GM23338 (cell line): ENCODE measurements at places on chromosomes 13 and 19. TPM values are rescaled to one million over a fixed set of nuclear protein-coding genes. Genes with fewer than 3 reads are reported as not detected.

- H3K36me3 ChIP-seq: no peaks in the 10 kb centered on the region
- H3K4me1 ChIP-seq: no peaks in the 10 kb centered on the region
- no peak overlapping the region for H3K4me3 ChIP-seq
- H3K27ac ChIP-seq: no peak overlapping the region
- H3K27me3 ChIP-seq: no peaks in the 10 kb centered on the region
Observed at GRCh38 chr19:4295972-4296771, 6.0 kb downstream of the TMIGD2 start.

DNA sequence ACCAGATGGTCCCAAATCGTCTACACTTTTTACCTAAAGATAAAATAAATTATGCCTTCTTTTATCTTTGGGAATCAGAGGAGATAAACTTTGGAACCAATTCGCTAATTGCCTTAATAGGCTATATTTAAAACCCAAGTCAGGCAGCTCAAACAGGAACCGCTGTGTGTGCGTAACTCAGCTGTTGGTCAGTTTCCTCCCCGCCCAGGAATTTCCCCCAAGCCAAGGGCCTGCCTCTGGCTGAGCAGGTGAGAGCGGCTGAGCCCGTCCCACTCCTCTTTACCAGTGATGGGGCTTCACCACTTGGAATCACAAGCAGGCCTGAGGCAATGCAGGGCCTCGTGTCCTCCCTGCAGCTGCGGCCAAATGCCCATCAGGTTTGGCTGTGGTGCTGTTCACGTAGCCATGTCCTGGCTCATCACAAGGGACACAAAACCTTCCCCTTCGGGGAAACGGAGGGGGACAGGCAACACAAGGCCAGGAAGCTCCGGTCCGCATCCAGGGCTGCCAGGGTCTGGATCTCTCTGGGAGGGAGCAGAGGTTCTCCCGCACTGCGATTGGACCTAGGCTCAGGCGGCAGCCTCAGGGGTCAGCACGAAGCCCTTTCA is 503 bp upstream of the SLC7A9 start:
- H3K4me3 ChIP-seq: no peak overlapping the region
- H3K27ac ChIP-seq: no peak overlapping the region
- no peaks in the 10 kb centered on the region for H3K4me1 ChIP-seq

DNA sequence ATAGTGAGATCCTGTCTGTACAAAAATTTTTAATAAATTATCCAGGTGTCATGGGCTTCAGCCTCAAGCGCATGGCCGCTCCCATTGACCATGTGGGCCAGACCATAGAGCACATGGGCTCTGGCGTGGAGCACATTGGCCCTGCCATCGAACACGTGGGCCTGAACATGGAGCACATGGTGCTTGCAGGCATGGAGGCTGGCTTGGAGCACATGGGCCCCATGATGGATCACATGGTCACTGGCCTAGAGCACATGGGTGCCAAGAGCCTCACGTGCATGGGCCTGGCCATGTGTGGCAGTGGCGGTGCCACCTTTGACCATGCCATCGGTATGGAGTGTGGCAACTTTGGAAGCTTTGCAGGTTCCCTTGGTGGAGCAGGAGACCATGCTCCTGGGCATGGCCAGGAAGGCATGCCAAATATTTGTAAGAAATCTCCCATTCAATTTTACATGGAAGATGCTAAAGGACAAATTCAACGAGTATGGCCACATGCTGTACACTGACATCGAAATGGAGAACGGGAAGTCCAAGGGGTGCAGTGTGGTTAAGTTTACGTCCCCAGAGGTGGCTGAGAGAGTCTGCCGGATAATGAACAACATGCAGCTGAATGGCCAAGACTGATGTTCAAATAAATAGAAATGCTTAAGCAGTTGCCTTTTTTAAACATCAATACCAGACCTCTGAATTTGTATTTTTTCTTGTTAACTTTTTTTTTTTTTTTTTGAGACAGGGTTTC is 21.3 kb upstream of the SLC1A5 start:
- DNase-seq: no peak
- no peaks in the 10 kb centered on the region for H3K27me3 ChIP-seq
- H3K4me3 ChIP-seq: no peak overlapping the region
- no peaks in the 10 kb centered on the region; the same call in 1 of the 2 replicates for H3K4me1 ChIP-seq

- H3K36me3 ChIP-seq: no peaks in the 10 kb centered on the region
- H3K4me3 ChIP-seq: peak overlapping the region; percentile 63
- DNase-seq: peak; percentile 80
Observed at GRCh38 chr19:7505682-7506384, 10.1 kb upstream of the ZNF358 start.

DNA sequence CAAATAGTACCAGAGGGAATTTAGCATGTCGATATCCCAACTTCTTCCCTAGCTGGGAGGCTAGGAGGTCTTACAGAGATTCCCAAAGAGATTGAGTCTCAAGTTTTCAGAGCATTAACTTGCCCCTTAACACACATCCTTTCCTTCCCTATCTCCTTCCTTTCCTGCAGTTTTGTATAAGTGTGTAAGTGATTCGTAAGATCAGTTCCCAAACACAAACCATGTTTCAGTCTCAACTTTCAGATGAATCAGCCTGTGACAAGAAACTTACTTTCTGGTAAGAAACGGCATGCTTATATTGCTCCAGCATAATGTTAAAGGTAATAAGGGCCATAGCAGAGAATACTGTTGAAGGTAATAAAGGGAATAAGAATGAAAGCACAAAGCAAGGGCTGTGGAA is 472.2 kb downstream of the LIG4 start:
- H3K27ac ChIP-seq: peak overlapping the region; percentile 30; the same call in 1 of the 2 replicates
- peaks cover 6% of the 10 kb centered on the region; the same call in 1 of the 2 replicates for H3K4me1 ChIP-seq
- no peak overlapping the region for H3K4me3 ChIP-seq
- no peaks in the 10 kb centered on the region for H3K36me3 ChIP-seq
- no peaks in the 10 kb centered on the region for H3K27me3 ChIP-seq

- no peak for DNase-seq
- H3K4me1 ChIP-seq: no peaks in the 10 kb centered on the region
Observed at GRCh38 chr13:33154911-33155310, 130.6 kb downstream of the STARD13 start.

GRCh38 chr19:6664916-6665315 is 5.0 kb downstream of the TNFSF14 start:
- H3K27me3 ChIP-seq: no peaks in the 10 kb centered on the region
- no peak for DNase-seq
- H3K27ac ChIP-seq: no peak overlapping the region
- H3K36me3 ChIP-seq: no peaks in the 10 kb centered on the region

DNA sequence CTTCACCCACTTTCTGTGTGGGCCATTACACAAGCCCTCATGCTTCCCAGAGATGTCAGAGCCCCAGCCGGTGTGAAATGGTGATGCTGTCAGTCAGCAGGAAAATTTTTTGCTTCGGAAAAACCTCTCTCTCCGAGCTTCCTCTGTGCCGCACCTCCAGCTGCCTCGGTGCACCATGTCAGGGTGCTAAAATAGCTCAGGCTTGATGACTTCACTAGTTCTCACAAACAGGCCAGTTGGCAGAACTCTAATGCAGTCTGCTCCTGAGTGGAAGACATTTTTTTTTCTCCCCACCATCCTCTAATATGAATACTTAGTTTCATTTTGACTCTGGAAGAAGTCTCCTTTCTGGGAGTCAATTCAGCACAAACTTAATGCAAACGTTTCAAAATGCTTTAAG is 71.3 kb downstream of the KLF12 start:
- no peak overlapping the region for H3K27ac ChIP-seq
- no peak overlapping the region for H3K4me3 ChIP-seq
- no peaks in the 10 kb centered on the region for H3K27me3 ChIP-seq
- no peaks in the 10 kb centered on the region for H3K4me1 ChIP-seq
- H3K36me3 ChIP-seq: no peaks in the 10 kb centered on the region

- H3K36me3 ChIP-seq: no peaks in the 10 kb centered on the region
- H3K4me3 ChIP-seq: no peak overlapping the region
- 0 out of 2 replicates have a peak, but pooled peaks cover 2% of the 10 kb centered on the region for H3K4me1 ChIP-seq
- no peak for DNase-seq
- no peak overlapping the region for H3K27ac ChIP-seq
- H3K27me3 ChIP-seq: no peaks in the 10 kb centered on the region
Observed at GRCh38 chr13:108919036-108919907, 289.9 kb downstream of the MYO16 start.

- no peak for DNase-seq
- H3K27ac ChIP-seq: no peak overlapping the region
- H3K4me1 ChIP-seq: no peaks in the 10 kb centered on the region; the same call in 1 of the 2 replicates
Observed at GRCh38 chr19:7665076-7665475, 3.8 kb upstream of the RETN start.

GRCh38 chr19:19451429-19452242 is 46.2 kb downstream of the GATAD2A start:
- H3K27ac ChIP-seq: peak overlapping the region; percentile 72; the same call in 1 of the 2 replicates
- H3K4me3 ChIP-seq: no peak overlapping the region
- DNase-seq: no peak

- H3K27ac ChIP-seq: no peak overlapping the region
- H3K27me3 ChIP-seq: no peaks in the 10 kb centered on the region
- no peak for DNase-seq
Observed at GRCh38 chr13:109370496-109370895, 415.9 kb downstream of the IRS2 start.

- H3K27ac ChIP-seq: no peak overlapping the region
- H3K4me1 ChIP-seq: peaks cover 4% of the 10 kb centered on the region; the same call in 1 of the 2 replicates
- H3K36me3 ChIP-seq: no peaks in the 10 kb centered on the region
- no peak overlapping the region for H3K4me3 ChIP-seq
Observed at GRCh38 chr13:79671420-79671819, 190.5 kb downstream of the NDFIP2 start.

DNA sequence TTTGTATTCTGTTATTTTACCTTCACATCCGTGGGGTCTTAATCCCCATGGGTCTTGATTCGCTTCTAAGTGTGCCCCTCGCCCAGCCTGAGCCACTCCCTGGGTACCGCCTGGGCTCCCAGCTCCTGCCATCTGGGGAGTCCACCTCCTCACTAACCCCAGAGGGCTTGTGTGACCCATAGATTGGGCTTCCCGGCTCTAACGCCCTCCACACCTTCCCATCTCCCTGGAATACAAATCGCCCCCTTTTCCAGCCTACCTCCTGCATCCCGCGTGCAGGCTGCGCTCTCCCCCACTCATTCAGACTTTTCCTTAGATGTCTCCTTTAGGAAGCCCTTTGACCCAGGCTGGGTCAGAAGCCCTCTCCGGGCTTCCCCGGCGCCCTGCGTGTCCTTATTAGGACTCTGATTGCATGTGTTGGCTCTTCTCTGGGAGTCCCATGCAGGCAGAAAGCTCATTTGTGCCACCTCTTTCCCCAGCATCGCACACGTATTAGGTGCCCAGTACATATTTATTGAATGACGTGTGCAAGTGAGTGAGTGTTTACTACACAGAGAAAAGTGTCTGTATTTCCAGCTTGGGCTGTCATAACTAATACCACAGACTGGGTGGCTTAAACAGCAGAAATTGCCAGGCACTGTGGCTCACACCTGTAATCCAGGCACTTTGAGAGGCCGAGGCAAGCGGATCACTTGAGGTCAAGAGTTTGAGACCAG is 757 bp downstream of the CCDC124 start:
- DNase-seq: peak; percentile 18
- peak overlapping the region; percentile 95 for H3K4me3 ChIP-seq
- no peaks in the 10 kb centered on the region for H3K36me3 ChIP-seq
- 0 out of 2 replicates have a peak overlapping the region, but pooled peaks have one; percentile 91 for H3K27ac ChIP-seq
- H3K27me3 ChIP-seq: no peaks in the 10 kb centered on the region

DNA sequence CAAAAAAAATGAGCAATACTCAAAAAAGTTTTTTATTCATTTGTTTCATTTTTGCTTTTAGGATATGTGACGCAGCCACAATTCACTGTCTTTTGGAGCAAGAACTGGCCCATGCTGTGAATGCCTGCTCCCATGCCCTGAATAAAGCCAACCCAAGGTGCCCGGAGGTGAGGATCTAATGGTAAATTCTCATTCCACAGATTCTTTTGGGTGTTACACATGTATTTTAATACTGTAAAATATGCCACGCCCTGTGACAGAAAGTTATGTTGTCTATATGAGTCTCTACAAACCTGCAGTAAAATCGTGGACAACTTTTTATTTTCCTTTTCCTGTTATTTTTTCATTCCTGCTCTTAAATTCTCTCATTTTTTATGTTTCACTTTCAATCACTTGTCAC is 57.5 kb upstream of the AKAP11 start:
- DNase-seq: no peak
- no peaks in the 10 kb centered on the region for H3K36me3 ChIP-seq
- H3K27me3 ChIP-seq: no peaks in the 10 kb centered on the region
- 0 out of 2 replicates have a peak, but pooled peaks cover 6% of the 10 kb centered on the region for H3K4me1 ChIP-seq
- no peak overlapping the region for H3K4me3 ChIP-seq

DNA sequence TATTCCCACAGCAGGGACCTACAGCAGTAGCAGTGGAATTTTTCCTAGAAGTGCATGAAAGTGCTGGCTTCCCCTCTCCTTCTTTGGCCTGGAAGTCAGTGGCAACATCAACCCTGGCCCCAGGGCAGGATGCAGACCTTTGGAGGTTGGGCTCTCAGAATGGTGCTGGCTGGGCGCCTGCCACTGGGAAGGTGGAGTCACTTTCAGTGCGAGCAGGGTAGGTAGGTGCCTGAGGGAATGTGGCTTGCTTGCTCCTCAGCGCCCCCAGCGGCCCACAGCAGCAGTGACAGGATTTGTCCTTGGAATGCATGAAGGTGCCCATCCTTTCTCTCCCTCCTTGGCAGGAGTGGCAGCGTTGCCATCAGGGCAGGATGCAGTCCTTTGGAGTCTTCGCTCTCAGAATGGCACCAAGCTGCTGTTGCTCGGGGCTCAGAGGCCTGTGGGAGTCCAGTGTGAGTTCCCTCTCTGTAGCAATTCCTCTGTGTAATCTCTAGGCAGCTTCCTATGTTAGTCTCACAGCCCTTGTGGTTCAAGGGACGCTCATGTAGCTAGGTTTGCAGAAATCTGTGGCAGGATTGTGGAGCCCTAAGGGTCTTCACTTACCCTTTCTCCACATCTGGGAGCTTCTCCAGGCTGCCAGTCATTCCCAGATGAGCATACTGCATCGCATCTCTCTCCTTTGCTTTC is 354.4 kb upstream of the DACH1 start:
- H3K4me3 ChIP-seq: no peak overlapping the region
- peak; percentile 86 for DNase-seq
- no peaks in the 10 kb centered on the region for H3K27me3 ChIP-seq
- no peaks in the 10 kb centered on the region for H3K36me3 ChIP-seq

- peaks cover 23% of the 10 kb centered on the region for H3K4me1 ChIP-seq
- peaks cover 7% of the 10 kb centered on the region; the same call in 1 of the 2 replicates for H3K36me3 ChIP-seq
- no peaks in the 10 kb centered on the region for H3K27me3 ChIP-seq
- peak overlapping the region; percentile 100 for H3K4me3 ChIP-seq
Observed at GRCh38 chr19:13155472-13156359, 5.5 kb downstream of the IER2 start.

- no peak overlapping the region for H3K4me3 ChIP-seq
- no peak for DNase-seq
- no peaks in the 10 kb centered on the region for H3K27me3 ChIP-seq
- no peak overlapping the region for H3K27ac ChIP-seq
- H3K36me3 ChIP-seq: no peaks in the 10 kb centered on the region
- no peaks in the 10 kb centered on the region for H3K4me1 ChIP-seq
Observed at GRCh38 chr13:61648547-61648946, 232.9 kb upstream of the PCDH20 start.

DNA sequence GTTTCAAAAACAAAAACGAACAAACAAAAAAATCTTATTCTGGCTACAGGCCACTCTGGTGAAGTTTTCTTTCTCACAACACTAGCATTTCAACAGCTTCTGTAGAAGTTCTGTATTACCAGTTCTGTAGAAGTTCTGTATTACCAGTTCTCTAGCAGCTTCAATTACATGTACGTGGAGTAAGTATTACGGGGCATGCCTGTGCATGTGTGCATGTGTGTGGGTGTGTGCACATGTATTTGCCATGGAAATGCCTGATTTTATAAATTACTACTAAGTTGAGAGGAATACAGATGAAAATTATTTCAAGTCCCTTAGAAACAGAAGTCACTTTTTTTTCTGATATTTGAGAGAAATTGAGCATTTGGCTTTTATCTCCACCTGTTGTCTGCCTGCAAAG is 414.2 kb downstream of the FOXO1 start:
- no peak overlapping the region for H3K27ac ChIP-seq
- no peaks in the 10 kb centered on the region for H3K36me3 ChIP-seq
- H3K27me3 ChIP-seq: no peaks in the 10 kb centered on the region

The SLC10A2 gene
- not detected in 2 replicates for polyA plus RNA-seq

The EGLN2 gene
- polyA plus RNA-seq: 55.8 and 59.9 TPM in 2 replicates

The CPT1C gene
- 77.3 and 79.3 TPM in 2 replicates for polyA plus RNA-seq

The ACER1 gene
- polyA plus RNA-seq: not detected in 2 replicates

The SIGLEC14 gene
- polyA plus RNA-seq: 0.10 TPM in 1 of 2 replicates, not detected in the other

The FREM2 gene
- polyA plus RNA-seq: 2.2 and 2.4 TPM in 2 replicates
